T-helper 17 cell (primary cell): ENCODE measurements at places on chromosomes 3 and 15. TPM values are rescaled to one million over a fixed set of nuclear protein-coding genes. Genes with fewer than 3 reads are reported as not detected.
A peak's percentile ranks its signal among the peaks of the same experiment; 100 is the strongest.

- no peak for DNase-seq
- H3K36me3 ChIP-seq, result no peaks in the 10 kb centered on the region
- no peaks in the 10 kb centered on the region for H3K27me3 ChIP-seq
- H3K4me3 ChIP-seq, result no peak overlapping the region
- no peak overlapping the region for H3K27ac ChIP-seq
Observed at GRCh38 chr3:72343078-72343477, 505.2 kb downstream of the SHQ1 start.

DNA sequence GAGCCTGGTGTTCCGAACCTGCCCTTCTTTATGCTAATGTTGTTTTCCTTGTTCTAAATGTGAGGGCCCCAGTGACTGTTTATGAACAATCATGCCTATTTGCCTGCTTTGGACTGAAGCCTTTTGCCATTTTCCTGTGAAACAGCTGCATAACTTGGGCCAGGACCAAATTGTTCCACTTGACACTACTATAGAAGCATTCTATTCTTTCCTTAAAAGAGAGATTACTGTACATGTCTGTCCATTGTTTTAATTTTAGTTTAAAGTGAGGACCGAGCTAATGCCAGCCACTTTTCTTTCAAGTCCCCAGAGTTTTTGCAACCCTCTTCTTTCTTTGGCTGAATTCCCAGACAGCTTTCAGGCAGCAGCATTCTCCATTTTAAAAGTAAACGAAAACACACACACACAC, 980.3 kb downstream of the CADM2 start:
- H3K27ac ChIP-seq, result no peak overlapping the region
- H3K27me3 ChIP-seq, result no peaks in the 10 kb centered on the region
- no peak for DNase-seq

DNA sequence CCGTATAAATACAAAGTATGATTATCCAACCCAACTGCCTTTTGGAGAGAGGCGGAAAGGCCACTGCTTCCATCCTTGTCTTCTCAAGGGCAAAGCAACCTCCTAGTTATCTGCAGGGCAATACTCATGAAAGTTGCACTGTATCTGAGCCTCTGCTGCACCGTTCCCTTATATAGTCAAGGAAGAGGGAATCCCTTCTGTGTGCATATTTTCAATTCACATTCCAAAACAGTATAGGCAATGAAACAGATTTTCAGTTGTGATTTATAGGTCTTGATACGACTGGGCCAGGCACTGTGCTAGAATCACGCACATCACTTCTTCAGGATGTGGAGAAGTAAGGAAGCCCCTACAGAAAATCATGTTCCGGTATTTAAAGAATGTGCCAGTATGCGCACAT, 455.7 kb downstream of the FOXP1 start:
- peak overlapping the region; percentile 100 for H3K27ac ChIP-seq
- H3K36me3 ChIP-seq, result peaks cover 16% of the 10 kb centered on the region
- peak overlapping the region; percentile 99 for H3K4me3 ChIP-seq
- H3K27me3 ChIP-seq, result no peaks in the 10 kb centered on the region
- H3K4me1 ChIP-seq, result peaks cover 71% of the 10 kb centered on the region

DNA sequence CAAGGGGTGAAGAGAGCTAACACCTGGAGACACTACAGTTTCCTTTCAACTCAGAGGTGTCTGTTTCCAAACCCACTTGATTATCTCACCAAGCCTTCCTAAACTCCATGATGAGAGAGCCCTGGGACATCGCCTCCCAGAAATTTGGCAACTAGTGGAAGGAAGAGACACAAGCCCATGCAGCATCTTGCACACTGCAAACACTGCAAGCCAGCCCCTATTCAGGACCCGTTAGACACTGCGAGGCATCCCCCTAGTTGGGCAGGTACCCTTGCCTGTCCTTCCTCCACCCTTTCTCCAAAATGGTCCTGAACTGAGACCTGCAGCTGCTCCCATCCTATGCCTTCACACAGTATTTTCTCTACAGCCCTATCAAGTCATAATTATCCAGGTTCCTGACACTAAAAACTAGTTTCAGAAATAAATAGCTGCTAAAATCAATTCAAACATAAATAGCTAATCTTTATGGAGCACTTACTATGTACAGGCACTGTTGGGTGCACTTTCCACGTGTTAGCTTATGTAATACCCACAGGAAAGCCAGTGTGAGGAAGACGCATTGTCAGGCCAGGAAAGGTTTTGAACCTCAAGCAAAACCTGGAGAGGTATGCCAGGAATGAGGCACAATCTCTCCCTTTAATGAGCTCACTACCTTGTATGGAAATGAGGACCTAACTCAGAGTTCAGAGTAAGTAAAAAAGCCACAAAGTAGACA, 2.8 kb downstream of the MAGI1 start:
- peaks cover 62% of the 10 kb centered on the region for H3K27me3 ChIP-seq
- no peak for DNase-seq
- H3K36me3 ChIP-seq, result peaks cover 5% of the 10 kb centered on the region
- H3K4me1 ChIP-seq, result peaks cover 10% of the 10 kb centered on the region
- H3K27ac ChIP-seq, result no peak overlapping the region
- H3K4me3 ChIP-seq, result no peak overlapping the region

DNA sequence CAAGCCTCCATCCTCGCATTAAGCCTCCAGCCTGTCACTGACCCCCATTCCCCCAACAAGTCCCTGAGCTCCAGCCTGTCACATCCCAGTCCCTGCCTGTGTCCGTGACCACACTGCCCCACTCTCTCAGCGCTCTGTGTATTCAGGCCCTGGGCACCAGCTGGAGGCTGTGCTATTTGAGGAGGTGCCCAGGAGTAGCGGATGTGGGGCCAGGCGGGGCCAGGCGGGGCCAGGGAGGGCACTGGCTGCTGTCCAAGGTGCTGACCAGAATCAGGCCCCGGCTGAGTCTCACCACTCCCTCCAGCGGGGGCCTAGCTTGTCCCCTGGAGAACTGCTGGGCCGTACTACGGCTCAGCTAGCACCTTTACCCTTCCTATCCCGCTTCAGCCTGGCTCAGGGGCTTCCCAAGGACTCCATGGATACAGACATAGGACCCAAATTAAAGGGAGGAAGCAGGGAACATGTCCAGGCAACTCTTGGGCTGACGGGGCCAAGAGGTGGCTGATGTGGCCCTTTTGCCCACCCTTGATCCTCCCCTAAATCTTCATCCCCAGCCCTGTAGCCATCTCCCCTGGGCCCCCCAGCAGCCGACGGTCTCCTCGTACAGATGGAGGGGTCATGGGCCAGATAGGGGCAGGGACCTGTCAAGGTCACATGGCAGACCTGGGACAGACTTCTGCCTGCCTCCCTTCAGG, 1.1 kb downstream of the HHATL start:
- no peak overlapping the region for H3K27ac ChIP-seq
- no peaks in the 10 kb centered on the region for H3K36me3 ChIP-seq
- no peak overlapping the region for H3K4me3 ChIP-seq
- peaks cover 16% of the 10 kb centered on the region for H3K4me1 ChIP-seq
- no peaks in the 10 kb centered on the region for H3K27me3 ChIP-seq

DNA sequence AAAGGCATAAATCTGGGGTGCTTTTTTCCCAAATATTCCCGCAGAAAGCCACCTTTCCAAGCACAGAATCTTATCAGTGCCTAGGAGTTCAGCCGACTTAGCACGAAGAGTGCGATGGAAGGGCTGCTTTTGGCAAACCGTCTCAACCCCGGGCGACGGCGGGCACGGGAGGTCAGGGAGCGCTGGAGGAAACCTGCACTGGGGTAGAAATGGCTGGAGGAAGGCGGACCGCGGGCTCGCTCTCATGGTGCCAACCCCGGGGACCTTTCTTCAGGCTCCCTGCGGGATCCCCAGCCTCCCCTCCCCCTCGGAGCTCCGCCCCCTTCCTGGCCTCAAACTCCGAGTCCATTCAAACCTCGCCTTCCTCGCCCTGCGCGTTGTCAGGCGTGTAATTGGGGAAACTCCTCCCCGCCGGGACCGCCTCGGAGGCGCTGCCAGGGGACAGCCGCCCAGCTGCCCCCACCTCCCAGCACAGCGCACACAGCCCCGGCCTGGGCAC, at the start of gene GABRG3:
TSS of gene GABRG3 (plus strand) at position 470 of the 499 bp plus-strand sequence.
- no peak within 1 kb of the TSS for H3K4me3 ChIP-seq
- no peaks in the 10 kb centered on the region for H3K4me1 ChIP-seq
- peaks cover 2% of the 10 kb centered on the region for H3K36me3 ChIP-seq
- no peak within 1 kb of the TSS for H3K27ac ChIP-seq

DNA sequence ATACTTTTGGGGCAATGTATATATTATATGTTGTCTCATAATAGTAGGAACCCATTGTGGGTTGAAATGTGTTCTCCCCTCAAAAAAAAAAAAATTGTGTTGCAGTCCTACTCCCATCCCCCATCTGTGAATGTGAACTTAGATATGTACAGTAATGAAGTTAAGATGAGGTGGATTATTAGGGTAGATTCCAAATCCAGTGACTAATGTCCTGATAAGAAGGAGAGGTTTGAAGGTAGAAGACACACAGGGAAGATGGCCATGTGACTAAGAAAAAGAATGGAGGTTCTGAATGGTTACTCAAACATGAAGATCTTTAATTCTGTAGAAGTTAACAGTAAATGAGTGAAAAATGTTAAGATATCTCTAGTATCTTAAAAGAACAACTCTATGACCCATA, 3.0 kb upstream of the ATOSA start:
- H3K27me3 ChIP-seq, result no peaks in the 10 kb centered on the region
- peak overlapping the region; percentile 78 for H3K4me3 ChIP-seq
- H3K27ac ChIP-seq, result peak overlapping the region; percentile 99
- DNase-seq, result no peak
- peaks cover 5% of the 10 kb centered on the region for H3K36me3 ChIP-seq

DNA sequence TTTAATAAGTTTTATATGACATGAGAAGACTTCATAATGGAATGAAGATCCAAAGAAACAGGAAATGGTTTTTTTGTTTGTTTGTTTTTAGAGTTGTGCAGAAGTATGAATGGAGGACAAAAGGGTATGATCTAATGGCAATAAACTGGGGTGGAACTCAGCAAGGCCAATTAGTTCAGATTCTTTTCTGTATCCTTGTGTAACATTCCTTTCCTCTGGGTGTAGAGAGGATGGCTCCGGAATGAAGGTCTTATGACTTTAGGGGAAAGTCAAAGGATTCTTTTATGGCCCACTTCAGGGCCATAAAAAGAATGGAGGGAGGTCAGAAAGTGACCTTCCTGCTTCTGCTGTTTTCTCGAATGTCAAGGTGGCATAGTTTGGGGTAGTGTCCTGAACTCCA, 152.6 kb downstream of the DPH6 start:
- peaks cover 12% of the 10 kb centered on the region for H3K36me3 ChIP-seq
- DNase-seq, result no peak
- H3K27me3 ChIP-seq, result no peaks in the 10 kb centered on the region
- H3K4me3 ChIP-seq, result no peak overlapping the region

DNA sequence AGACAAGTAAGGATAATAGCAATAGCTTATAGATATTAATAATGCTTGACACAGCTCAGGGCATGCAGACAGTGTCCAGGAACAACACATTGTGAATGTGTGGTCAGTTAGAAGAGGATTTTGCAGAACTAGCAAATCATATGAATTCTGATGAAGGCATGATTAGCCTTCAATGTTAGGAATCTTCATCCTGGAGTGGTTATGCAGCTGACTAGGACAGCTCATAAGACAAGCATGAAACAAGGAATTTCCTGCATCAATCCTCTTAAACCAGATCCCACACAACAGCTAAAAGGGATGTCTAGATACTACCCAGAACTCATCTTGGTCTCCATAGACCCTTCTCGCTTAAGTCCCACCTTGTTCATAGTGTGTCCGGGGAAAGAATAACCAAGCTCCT, 499.0 kb upstream of the ATP11B start:
- no peaks in the 10 kb centered on the region for H3K4me1 ChIP-seq
- H3K27ac ChIP-seq, result no peak overlapping the region
- H3K4me3 ChIP-seq, result no peak overlapping the region

DNA sequence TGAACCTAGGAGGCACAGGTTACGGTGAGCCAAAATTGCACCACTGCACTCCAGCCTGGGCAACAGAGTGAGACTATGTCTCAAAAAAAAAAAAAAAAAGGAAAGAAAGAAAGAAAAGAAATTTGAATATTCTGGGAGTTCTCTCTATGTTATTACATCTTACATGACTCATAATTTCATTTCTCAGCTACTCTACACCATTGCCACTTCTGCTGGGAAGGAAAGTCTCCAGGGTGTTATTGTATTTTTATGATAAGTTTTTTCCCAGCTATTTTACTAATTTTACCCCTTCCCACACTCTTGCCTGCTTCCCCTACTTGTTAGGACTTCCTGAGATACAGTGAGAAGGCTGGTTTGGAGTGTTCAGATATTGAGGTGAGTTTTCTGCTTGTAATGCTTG, 69.7 kb upstream of the UMPS start:
- peaks cover 6% of the 10 kb centered on the region for H3K36me3 ChIP-seq
- no peak overlapping the region for H3K27ac ChIP-seq
- H3K4me1 ChIP-seq, result peaks cover 2% of the 10 kb centered on the region

DNA sequence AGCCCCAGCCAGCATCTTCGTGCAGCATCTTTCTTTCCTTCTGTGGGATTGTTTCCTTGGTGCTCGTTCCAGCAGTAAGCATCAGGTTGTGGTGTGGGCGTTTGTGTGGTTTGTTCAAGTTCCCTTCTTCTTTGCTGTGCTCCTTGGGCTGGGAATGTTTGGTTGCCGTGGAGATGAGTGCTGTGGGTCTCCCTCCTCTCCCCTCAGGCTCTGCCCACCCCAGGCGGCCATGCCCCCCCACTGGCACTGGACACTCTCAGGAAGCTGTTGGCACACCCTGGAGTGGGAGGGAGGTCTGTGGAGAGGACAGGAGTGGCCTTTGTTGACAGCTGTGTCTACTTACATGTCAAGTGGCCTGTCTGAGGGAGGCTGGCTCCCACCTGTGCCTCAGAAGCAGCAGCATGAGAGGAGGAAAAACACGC, 46.5 kb upstream of the SACM1L start:
- peaks cover 7% of the 10 kb centered on the region for H3K36me3 ChIP-seq
- peak overlapping the region; percentile 14 for H3K27ac ChIP-seq
- H3K4me3 ChIP-seq, result no peak overlapping the region
- H3K4me1 ChIP-seq, result peaks cover 13% of the 10 kb centered on the region

DNA sequence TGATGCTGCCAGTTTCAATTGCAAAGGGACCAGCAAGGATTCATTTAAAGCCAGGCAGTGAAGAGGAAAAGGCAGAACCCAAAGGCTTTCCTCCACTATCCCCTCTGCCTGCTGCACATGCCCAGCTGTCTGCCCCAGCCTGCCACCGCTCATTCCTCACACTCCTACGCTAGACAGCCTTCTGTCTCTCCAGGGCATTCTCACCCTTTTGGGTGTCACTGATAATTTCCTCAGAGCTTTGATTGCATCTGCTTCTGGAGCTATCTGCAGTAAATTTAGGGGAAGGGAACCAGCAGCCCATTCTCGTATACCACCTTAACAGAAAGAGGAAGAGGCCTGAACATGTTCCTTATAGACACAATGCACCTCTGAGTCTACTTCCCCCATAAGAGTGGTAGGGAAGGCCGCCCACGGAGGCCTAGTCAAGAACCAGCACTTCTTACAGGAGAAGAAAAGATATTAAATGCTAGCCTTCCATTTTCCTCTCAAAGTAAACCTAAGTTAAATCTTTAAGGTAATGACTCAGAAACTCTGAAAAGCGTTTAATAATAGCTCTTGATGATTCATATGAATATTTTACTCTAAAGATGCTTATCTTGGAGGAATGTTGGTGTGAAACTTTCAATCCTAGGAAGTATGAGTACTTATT, 20.9 kb downstream of the NUDT16 start:
- no peak overlapping the region for H3K4me3 ChIP-seq
- peaks cover 5% of the 10 kb centered on the region for H3K27me3 ChIP-seq
- H3K36me3 ChIP-seq, result no peaks in the 10 kb centered on the region

CACNA2D2 gene
- 2.2 TPM for total RNA-seq

TMEM212 gene
- not detected for total RNA-seq

ISLR2 gene
- not detected for total RNA-seq

YEATS2 gene
- 31.1 TPM for total RNA-seq

ITIH1 gene
- total RNA-seq, result not detected
